ENCODE measurements at places on chromosomes 13 and 19. TPM values are rescaled to one million over a fixed set of nuclear protein-coding genes. Genes with fewer than 3 reads are reported as not detected.

DNA sequence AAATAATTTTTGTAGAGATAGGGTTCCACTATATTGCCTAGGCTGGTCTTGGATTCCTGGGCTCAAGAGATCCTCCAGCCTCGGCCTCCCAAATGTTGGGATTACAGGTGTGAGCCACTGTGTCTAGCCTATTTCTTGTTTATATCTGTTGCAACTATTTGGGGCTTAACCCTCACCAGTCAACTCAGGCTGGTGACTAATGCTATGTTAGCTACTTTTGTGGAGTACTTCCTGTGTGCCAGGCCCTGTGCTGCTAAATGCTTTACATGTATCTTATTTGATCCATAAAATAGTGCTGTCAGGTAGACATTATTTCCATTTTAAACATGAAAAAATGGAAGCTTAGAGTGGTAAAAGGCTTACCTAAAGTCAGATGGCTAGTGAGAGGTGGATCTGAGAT is 13.8 kb downstream of the CEACAM1 start:
- no peak for DNase-seq

DNA sequence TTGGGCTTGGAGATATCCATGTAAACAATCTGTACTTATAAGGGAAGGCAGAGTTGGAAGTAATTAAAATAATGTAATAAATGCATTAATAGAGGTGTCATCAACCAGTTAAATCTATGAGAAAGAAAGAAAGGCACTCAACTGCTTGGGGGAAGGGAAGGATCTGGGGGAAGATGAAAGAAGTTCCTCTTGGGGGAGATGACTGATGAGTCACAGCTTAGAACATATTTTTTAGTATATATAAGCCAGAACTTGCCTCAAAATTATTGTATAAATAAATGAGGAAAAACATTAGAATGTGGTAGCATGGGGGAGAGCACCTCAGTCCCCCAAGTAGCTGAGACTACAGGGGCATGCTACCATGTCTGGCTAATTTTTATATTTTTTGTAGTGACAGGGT is 205.8 kb downstream of the GGACT start:
- no peak for DNase-seq

The MBD3L3 gene
- not detected for total RNA-seq

The CCDC169 gene
- 0.27 TPM for total RNA-seq

The ATP12A gene
- total RNA-seq: not detected

The LYPD3 gene
- 0.15 TPM for total RNA-seq

Measured in left ventricle myocardium superior (tissue), 1 donor.